ENCODE measurements at places on chromosomes 12 and 14.
A peak's percentile ranks its signal among the peaks of the same experiment; 100 is the strongest.

- DNase-seq: no peak
Observed at GRCh38 chr12:108907839-108908351, 28.0 kb downstream of the DAO start.

DNA sequence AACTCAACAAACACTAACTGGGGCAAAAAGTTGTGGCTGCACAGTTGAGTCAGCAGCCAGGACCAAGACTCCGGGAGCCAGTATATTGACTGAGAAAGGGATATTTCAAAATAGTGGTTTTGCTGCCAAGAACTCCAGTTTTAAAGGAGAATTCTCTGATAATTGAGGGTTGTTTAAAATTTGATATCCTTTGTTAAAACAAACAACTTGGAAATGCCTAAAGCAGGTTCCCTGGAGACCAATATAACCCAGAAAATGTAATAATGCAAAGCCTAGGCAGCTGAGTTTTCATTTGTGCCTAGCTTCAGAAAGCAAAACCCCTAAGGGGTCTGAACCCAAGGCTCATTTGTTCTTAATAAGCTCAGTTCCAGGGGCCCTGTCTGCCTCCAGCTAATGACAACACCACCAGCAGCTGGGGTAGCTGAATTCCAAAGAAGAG, 311.7 kb upstream of the CCDC196 start:
- DNase-seq: no peak

GRCh38 chr14:56004786-56005185, 113.4 kb upstream of the PELI2 start:
- DNase-seq: peak; percentile 15

GRCh38 chr12:108751821-108752220, 20.5 kb upstream of the CORO1C start:
- no peak for DNase-seq

DNA sequence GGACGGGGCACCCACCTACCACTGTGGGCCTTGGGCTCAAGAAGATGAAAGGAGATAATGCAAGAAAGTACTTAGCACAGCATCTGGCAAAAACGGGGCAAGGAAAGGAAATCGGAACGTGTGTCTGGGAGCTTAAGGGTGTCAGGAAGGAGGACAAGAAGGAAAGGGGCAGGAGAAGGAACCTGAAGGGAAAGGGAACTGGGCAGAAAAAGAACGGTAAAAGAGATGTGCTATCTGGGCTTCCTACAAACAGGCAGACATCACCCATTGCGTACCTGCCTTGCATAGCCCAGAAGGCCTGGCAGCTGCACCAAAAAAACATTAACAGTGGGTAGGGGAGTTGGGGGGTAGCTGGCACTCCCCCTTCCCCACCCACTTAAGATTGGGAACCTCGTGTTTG, 958 bp upstream of the REM2 start:
- no peak for DNase-seq

DNA sequence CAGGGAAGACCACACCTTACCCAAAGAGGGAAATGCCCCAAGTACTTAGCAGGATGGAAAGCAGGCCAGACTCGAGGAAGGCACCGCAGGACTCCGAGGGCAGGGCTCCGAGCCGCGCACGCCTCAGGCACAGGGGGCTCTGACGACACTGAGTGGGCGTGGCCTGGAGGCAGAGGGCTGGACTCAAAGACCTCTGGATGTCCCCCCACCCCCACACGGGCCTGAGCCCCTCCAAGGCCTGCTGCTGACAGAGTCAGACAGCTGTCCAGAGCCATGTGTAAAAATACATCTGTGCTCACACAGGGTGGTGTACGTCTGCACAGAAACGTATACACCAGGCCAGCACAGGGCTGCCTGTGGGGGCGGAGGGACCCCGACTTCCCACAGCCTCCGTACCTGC, 1.4 kb downstream of the AKT1 start:
- DNase-seq: peak; percentile 81

GRCh38 chr12:53729644-53730043, 2.4 kb upstream of the CALCOCO1 start:
- no peak for DNase-seq

- DNase-seq: no peak
Observed at GRCh38 chr12:49232940-49233841, 31.7 kb upstream of the TUBA1C start.

DNA sequence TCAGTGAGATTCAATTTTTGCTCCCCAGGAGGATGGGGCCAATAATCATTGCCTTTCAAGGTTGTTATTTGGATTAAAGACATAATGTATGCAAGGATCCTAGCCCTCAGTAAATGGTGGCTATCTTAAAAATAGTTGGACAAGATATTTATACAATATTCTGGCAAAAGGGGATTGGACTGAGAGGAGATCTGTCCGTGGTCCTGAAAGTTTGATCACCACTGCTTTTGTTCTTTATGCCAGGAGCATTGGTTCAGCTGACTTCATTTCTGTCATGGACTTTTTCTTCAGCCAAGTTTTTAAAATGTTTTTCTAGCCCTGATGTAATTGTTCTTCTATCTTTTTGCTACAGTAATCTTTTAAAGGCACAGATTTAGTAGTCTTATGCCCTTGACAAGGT, 70.2 kb upstream of the TCL1A start:
- no peak for DNase-seq

- no peak for DNase-seq
Observed at GRCh38 chr12:18467620-18468245, 206.4 kb downstream of the PIK3C2G start.

DNA sequence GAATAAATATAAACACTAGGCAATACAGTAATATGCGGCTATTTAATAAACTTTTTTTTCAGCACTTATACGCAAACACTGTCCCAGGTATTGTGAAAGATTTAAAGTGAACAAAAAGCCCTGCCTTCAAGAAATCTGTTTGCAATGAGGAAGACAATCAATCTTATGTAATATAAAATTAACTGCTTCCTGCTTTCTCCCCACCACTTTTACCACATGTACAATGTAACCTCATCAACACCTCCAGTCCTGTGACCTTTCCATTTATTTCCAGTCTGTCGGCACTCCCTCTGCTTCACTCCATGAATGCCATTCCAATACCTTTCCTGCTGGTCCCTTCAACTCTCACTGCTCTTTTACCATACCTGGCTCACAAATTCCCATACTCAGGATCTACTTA, 10.5 kb downstream of the SNX6 start:
- DNase-seq: no peak

DNA sequence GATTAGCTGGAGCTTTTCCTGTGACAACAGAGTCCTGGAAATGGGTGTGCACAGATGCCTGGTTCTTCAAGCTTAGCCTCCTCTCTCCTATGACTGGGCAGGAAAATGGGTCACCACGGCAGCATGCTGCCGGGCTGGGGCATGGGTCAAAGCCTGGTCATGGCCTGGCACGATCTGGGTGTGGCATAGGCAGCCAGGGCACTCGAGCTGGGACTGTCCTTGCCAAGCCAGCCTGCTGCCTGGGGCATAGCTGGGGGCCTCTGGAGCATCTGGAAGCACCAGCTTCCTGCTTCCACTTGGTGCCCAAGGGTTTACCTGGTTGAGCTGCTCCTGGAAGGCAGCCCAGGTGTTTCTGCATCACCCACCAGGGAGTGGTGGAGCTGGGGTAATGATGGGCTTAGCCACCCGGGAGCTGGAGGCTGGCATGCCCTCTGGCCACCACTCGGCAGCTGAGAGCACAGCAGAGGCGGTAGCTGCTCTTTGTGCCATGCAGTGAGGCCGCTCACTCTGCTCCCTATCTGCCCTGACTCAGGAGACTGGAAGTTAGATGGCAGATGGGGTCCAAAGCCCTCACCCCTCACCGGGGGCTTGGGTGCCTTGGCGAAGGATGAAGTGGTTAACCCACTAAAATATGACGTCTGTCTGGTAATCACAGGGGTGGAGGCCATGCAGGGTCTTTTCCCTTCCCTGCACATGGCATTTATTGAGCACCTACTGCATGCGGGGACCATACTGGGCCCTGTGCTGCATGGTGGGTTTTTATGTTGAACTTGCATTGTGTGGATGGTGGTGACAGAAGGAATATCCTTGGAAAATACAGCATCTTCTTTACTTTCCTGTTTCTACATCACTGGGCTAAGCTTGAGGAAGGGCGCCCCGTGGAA, 1.7 kb downstream of the OTUB2 start:
- no peak for DNase-seq

DNA sequence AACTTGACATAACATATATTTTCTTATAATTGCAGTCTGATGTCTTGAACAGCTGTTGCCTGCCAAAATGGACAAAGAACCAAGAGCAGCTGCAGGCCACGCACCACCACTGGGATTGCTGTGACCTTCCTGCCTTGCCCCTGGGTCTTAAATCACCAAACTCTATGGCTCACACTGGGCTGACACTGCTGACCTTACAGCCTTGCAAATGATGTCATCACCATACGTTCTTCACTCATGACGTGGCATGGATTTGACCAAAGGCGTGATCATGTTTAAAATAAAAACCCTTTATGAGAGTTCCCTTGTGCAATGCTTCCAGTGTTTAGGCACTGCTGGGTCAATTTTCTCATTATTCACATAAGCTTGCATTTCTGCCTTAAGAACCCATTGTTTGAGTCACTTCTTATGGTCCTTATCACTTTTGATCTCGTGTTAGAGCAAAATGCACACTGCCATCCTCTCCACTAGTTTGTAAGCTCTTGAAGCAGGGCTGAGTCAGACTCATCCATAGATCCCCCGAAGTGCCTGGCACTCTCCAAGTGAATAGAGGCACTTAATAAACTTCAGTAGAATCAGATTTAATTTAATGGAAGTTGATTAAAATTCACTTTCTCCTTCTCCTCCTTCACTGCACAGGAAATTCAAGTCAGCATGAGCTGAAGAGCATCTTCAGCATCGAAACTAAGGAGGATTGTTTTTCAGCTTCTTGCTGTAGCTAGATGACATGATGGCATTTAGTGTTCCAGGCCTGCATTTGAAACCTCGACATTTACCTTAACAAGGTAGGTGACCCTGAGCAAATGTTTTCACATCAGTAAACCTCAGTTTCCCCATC, 132.4 kb upstream of the PZP start:
- DNase-seq: no peak

GRCh38 chr14:51547260-51547659, 104.5 kb upstream of the FRMD6 start:
- DNase-seq: no peak

All from stimulated activated naive CD8-positive, alpha-beta T cell treated with anti-CD3 and anti-CD28 coated beads, Interleukin-15, Interleukin-2, amounts not matched to agents 100 U/mL and 50 U/mL, for 24 hours (primary cell).